ENCODE measurements at places on chromosomes 4 and X. TPM values are rescaled to one million over a fixed set of nuclear protein-coding genes. Genes with fewer than 3 reads are reported as not detected.

The FNIP2 gene
- 30.5 TPM for total RNA-seq

The SYTL4 gene
- total RNA-seq = 4.5 TPM

The HSFX4 gene
- not detected for total RNA-seq

The AFM gene
- total RNA-seq = not detected

The NDNF gene
- 23.9 TPM for total RNA-seq

The FHDC1 gene
- 54.5 TPM for total RNA-seq

The AP1S2 gene
- 141 TPM for total RNA-seq

The KLHL8 gene
- 18.6 TPM for total RNA-seq

The TLR6 gene
- 0.19 TPM for total RNA-seq

The NLGN3 gene
- 29.5 TPM for total RNA-seq

The POU4F2 gene
- 0.14 TPM for total RNA-seq

The STAP1 gene
- not detected for total RNA-seq

The MAGEC3 gene
- not detected for total RNA-seq

Measured in neural crest cell (in vitro differentiated cells).